ENCODE measurements at places on chromosomes 3 and 15.

- no peak for DNase-seq
Measured at GRCh38 chr15:83714939-83715628, 61.2 kb downstream of the ADAMTSL3 start.

DNA sequence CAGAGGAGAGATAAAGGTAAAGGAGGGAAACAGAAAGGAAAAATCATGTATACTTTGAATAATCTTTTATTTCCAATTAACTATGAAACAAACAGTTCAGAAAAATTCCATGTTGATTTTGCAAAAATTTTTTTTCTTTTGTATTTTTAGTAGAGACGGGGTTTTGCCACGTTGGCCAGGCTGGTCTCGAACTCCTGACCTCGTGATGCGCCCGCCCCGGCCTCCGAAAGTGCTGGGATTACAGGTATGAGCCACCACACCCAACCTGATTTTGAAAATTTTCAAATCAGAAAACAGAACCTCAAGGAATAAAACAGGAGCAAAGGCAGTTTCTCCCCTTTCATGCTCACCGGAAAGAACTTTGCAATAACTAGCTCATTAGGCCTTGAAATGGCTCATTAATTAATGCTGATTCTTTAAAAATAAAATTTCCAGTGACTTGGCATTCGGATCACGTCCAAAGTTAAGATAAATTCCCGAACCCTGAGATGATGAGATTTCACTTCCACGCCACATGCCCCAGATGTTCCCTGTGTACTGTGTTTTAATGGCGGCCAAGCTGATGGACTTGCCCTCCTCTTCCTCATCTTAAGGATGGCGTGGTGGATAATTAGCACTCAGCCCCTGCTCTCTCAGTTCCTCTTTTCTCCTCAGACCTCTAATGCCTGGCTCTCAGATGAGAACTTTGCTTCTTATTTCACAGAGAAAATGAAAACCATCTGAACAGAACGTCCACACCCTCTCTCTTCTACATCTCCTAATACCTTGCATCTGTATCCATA lies 10.8 kb downstream of the BCL2L10 start:
- no peak for DNase-seq

DNA sequence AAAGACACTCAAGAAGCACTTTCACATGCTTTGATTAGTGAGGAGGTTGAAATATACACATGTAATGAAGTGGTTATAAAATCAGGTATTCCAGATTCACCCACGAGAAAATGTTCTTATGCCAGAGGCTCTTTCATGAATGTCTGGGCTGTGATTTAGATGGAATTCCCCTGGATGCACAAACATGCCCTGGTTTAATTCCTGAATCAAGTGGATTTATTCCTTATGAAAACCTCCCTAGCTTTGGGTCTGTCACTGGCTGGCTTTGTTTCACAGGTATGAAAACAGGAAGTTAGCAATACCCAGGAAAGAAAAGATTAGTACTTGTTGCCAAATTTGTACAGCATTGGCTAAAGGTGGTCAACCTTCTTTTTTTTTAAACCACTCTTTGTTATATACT lies 1123.0 kb downstream of the ROBO1 start:
- no peak for DNase-seq

DNA sequence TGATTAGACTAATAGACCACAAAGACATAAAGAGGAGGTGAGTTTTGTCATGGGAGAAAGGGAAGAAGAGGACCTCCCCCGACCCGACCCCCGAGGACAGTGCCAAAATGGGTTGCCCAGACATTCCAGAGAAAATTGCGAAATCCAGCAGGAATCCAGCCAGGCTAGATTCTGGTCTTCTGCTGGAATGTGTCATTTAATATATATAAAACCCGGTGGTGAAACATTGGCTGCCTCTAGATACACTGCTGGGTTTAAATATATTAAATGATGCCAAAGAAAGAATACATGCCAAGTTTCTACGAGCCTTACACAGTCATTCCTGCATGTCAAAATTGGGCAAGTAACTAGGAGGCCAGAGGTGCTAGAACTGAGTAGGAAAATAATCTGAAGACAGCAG lies 45.3 kb upstream of the SPESP1 start:
- DNase-seq, result no peak

- DNase-seq, result no peak
Measured at GRCh38 chr3:52774066-52774713, 3.2 kb upstream of the ITIH1 start.

DNA sequence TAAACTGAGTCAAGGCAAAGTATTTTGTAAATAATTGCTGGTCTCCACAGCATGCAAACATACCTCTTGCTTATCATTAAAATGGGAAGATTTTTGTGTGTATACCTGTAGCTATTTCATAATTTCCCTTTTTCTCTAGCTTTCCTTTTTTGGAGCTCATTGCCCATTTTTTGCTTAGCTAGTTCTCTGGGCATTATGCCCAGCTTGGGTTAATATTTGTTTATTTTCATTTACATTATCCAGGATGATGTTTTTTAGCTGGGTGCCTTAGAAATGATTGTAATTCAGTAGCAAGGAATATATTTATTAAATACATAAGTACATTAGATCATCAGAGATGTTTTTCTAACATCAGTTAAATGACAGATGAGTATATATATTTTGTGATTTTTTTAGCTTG lies 1271.7 kb upstream of the GBE1 start:
- no peak for DNase-seq

- no peak for DNase-seq
Measured at GRCh38 chr3:111669926-111670630, 74.9 kb upstream of the ZBED2 start.

- no peak for DNase-seq
Measured at GRCh38 chr3:28234454-28234853, 7.0 kb upstream of the CMC1 start.

DNA sequence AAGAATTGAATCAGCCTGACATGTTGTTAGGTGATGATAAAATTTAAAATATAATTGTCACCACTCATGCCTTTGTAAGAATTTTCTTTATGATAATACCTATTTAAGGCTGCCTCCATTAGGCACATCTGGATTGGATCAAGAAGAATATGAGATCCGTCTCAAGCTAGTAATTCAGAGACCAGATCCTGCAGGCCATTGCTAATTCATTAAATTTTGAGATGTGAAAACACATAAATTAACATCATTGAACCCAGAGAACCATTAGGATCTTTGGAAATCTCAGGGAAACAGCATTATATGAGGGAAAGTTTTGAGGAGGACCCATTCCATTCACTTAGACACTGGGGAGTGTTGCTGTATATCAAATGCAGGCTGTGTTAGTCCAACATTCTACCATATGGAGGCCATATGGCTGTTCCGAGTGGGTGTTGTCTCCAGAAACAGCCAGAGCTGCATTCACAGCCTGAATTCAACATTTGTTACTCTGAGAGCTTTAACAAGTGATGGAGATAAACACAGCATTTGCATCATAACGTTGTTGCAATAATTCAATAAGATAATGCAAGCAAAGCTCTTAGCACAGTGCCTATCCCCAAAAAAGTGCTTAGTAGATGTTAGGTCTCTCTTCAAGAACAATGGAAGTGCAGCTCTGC lies 67.4 kb downstream of the DTWD1 start:
- DNase-seq, result no peak

- no peak for DNase-seq
Measured at GRCh38 chr3:121718205-121718846, 31.2 kb downstream of the GOLGB1 start.

GRCh38 chr15:63942486-63943365 lies 103.6 kb downstream of the DAPK2 start:
- no peak for DNase-seq

GRCh38 chr15:67731112-67731721 lies 94.1 kb upstream of the SKOR1 start:
- no peak for DNase-seq

DNA sequence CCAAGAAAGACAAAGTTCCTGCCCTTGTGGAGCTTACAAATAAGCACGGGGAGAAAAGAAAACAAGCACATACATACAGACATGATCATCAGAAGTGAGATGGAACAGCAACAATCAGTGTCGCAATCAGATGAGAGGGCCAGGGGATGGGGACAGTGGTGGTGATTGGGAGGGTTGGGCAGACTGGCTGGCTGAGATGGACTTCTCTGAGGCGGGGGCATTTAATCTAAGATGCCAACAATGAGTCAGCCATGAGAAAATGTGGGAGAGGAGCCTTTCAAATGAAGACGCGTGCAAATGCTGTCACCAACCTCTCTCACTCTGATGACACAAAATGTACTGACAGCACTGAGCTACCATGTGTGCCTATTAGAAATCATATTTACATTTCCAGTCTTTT lies 81.4 kb downstream of the NCEH1 start:
- no peak for DNase-seq

- DNase-seq, result no peak
Measured at GRCh38 chr3:16994854-16995525, 110.2 kb downstream of the PLCL2 start.

DNA sequence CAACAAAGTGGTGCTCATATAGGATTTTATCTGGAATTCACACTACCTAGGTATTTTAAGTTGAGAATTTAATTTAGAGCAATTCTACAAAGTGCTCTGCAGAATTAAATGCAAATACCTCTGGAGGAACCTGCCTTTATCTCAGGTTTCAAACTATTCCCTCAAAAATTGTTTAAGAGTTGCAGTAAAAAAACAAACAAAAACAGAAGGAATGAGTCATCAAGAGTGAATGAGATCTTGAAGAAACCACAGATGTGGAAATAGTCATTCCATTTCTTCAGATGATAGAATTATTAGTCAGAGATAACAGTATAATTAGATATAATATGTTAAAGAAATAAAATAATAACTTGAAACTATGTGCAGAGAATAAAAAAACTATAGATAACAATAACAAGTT lies 80.8 kb upstream of the SCN5A start:
- no peak for DNase-seq

DNA sequence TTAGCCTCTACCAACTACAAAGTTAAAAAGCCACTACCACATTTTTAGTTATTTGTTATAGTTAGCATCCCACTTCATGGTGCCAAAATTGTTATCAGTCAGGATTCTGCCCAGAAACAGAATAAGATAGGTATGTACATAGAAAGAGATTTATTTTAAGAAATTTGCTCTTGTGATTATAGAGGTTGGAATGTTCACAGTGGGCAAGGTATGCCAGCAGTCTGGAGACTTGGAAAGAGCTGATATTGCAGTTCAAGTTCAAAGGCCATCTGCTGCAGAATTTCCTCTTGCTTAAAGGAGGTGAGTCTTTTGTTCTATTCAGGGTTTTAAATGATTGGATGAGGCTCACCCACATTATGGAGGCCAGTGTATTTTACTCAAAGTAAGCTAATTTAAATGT lies 143.8 kb upstream of the POU1F1 start:
- DNase-seq, result no peak

- no peak for DNase-seq
Measured at GRCh38 chr3:149004622-149005021, 13.3 kb downstream of the GYG1 start.

GRCh38 chr15:99957642-99958013 lies 224.4 kb upstream of the LYSMD4 start:
- no peak for DNase-seq

GRCh38 chr15:75065467-75065850 lies 42.1 kb downstream of the PPCDC start:
- no peak for DNase-seq

- no peak for DNase-seq
Measured at GRCh38 chr15:74835312-74835823, 7.6 kb downstream of the ULK3 start.

DNA sequence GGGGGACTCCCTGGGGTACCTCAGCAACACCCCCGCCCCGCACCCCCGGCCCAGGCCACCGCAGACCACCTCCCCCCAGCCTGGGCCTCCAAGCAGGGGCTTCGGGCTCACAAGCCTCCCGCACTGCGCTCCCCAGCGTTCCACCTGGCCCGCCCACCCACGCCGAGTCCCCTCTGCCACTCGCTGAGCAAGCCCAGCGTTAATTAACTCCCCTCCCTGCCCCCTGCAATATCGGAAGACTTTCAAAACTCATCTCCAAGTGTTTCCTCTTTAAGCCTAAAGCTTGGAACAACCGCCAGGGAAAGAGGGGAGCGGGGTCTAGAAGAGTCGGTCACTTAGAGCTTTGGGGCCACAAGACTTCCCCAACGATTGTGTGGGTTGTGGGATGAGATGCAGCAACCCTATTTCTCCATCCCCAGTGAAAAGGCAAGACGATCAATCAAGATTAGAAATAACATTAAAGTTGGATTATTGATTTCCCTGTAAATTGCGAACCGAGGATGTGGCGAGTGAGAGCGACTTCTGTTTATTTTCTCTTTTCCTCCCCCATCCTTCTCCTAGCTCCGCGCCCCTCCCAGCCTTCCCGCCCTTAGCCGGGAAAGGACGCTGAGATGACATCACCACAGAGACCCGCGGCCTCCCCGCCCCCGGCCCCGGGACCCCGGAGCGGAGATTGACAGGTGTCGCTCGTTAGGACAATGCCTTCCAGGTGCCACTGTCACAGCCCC lies 30.2 kb downstream of the NR2F2 start:
- no peak for DNase-seq

DNA sequence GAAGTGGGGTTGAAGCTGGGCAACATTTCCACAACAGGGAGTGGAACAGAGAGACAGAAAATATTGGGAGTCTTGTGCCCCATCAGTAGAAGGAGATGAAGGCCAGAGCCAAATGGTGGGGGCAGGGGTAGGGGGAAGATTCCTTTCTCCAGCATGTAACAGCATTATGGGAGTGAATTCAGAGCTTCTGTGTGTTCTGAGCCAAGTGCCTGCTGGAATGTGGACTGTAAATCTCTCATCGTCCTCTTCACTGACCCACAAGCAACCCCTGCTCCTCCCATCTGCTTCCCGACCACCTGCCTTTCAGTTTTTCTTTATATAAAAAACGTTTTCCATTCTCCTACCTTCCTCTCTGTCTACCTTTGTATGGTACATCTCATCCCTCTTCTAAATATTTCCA lies 344.2 kb upstream of the TPRG1 start:
- DNase-seq, result no peak

- DNase-seq, result no peak
Measured at GRCh38 chr3:70501561-70501960, 189.1 kb upstream of the MDFIC2 start.

DNA sequence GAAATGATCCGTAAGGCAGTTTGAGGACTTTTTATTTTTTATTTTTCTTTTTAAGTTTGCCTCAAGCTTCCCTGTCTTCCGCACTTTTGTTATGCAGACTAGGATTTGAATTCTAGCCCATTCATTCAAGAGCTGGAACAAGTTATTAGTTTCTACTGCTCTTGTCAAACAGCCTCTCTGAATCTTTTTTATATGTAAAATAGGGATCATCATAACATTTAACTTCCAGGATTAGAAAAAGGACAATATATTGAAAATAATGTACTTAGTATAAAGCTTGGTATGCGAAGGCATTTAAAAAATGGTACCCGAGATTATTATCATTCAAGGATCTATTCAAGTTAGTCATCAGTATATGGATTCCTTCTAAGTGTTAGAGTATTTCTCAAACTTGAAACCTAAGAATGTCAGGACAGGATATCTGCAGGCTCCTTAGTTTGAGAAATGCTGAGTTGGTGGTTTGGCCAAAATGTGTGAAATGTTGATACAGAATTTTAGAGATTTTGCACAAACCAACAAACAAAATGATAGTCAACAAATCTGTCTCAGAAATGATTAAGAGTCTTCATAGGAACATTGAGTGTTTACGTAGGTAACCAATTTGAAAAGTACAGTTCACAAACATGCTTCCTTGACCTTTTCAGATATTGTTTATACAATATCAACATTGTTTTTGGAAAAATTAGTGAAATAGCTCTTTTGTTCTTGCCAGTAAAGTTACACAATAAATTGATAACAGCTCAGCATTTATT lies 40.5 kb upstream of the IGSF10 start:
- DNase-seq, result no peak

- no peak for DNase-seq
Measured at GRCh38 chr3:154247806-154248415, 76.4 kb downstream of the DHX36 start.

Measured in stimulated activated CD4-positive, alpha-beta T cell treated with anti-CD3 and anti-CD28 coated beads, Interleukin-1b, Interleukin-23, amount 100 ng/mL, for 1 hour (primary cell).